ENCODE measurements at places on chromosomes 12 and 14. TPM values are rescaled to one million over a fixed set of nuclear protein-coding genes. Genes with fewer than 3 reads are reported as not detected.

Gene KLRD1
- total RNA-seq = 2.0 TPM

Gene TNFAIP2
- 26.3 TPM for total RNA-seq

Gene IRAK3
- 7.0 TPM for total RNA-seq

Gene EIF2S3B
- 1.4 TPM for total RNA-seq

Gene KRT79
- not detected for total RNA-seq

Gene CMKLR1
- total RNA-seq = 5.4 TPM

Gene FBXO33
- total RNA-seq = 4.3 TPM

Gene ATG14
- total RNA-seq = 4.3 TPM

Gene TSPAN9
- total RNA-seq = 40.8 TPM

Gene LRRC10
- not detected for total RNA-seq

Gene DEGS2
- 0.09 TPM for total RNA-seq

Gene RFX4
- not detected for total RNA-seq

Gene MGST1
- total RNA-seq = 1,196 TPM

Gene CNPY2
- 63.7 TPM for total RNA-seq

Gene BAZ1A
- total RNA-seq = 18.7 TPM

Gene LALBA
- total RNA-seq = not detected

Gene PPP1R36
- total RNA-seq = 0.16 TPM

Gene GUCY2C
- not detected for total RNA-seq

Gene MIP
- 0.55 TPM for total RNA-seq

Gene MPHOSPH9
- 14.5 TPM for total RNA-seq

Gene MEG3
- 20.8 TPM for total RNA-seq

Gene ADAMTS20
- total RNA-seq = not detected

Gene DCN
- 165 TPM for total RNA-seq

Gene RHEBL1
- total RNA-seq = 0.60 TPM

Gene MSRB3
- total RNA-seq = 1.4 TPM

Gene NPFF
- total RNA-seq = not detected

Gene RPS6KL1
- total RNA-seq = 5.4 TPM

Gene TAS2R9
- not detected for total RNA-seq

Gene TMPRSS12
- not detected for total RNA-seq

Gene HRK
- total RNA-seq = not detected

Gene CNTN1
- 0.33 TPM for total RNA-seq

Gene NOP9
- total RNA-seq = 15.3 TPM

Gene AKAP6
- 1.7 TPM for total RNA-seq

Gene ENDOU
- not detected for total RNA-seq

Gene SRSF5
- 126 TPM for total RNA-seq

Gene PAPLN
- total RNA-seq = 3.2 TPM

Gene CLEC1B
- 23.5 TPM for total RNA-seq

Gene BEGAIN
- total RNA-seq = 0.31 TPM

Gene KCNC2
- not detected for total RNA-seq

Gene PCED1B
- 1.9 TPM for total RNA-seq

Gene HCAR2
- total RNA-seq = not detected

Gene FAM90A1
- total RNA-seq = 0.07 TPM

Gene TAS2R7
- not detected for total RNA-seq

Gene PROX2
- not detected for total RNA-seq

Gene PPP1R1A
- 45.5 TPM for total RNA-seq

Gene SLC5A8
- not detected for total RNA-seq

Gene NOVA1
- total RNA-seq = 2.0 TPM

Gene INHBC
- 69.3 TPM for total RNA-seq

Gene SETD1B
- 3.7 TPM for total RNA-seq

Gene C14orf39
- total RNA-seq = not detected

Measured in right lobe of liver (tissue), 6 donors.